ENCODE measurements at places on chromosomes 4 and X.

- DNase-seq = no peak
Measured at GRCh38 chrX:109939498-109939897, 63.4 kb upstream of the TMEM164 start.

GRCh38 chr4:106494066-106494465, 125.5 kb upstream of the GIMD1 start:
- no peak for DNase-seq

DNA sequence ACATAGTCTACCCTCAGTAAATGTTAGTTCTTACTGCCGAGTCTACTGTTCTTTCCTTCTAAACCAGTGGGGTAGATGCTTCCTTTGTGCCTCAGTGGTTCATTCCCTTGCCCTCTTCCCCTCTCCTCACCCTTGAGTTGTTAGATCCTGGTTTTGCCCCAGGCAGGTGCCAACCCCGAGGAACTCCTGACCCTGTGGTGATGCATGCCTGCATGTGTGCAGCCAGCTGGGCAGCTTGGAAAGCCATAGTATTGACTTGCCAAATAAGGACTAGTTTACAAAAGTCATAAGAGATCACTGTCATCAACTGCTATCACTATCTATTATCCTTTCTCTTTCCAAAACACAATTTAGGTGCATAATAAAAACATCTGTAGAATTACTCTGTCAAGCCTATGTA, 50.9 kb downstream of the REPS2 start:
- DNase-seq = no peak

- DNase-seq = no peak
Measured at GRCh38 chrX:6729626-6730025, 194.7 kb upstream of the VCX3A start.

GRCh38 chr4:75561789-75562188, 5.9 kb downstream of the ODAPH start:
- DNase-seq = no peak

GRCh38 chrX:153674219-153674851, 722 bp upstream of the PNCK start:
- DNase-seq = no peak

Data from activated CD4-positive, alpha-beta T cell treated with anti-CD3 and anti-CD28 coated beads, Interleukin-2, Interleukin-4, amounts not matched to agents 100 ng/mL and 50 ng/mL, durations not matched to agents 16 hours and 8 hours (primary cell).